DMS79 (cell line): ENCODE measurements at places on chromosomes 16 and 17.
A peak's percentile ranks its signal among the peaks of the same experiment; 100 is the strongest.

GRCh38 chr16:79369796-79370195 is 230.7 kb downstream of the MAF start:
- DNase-seq, result no peak

DNA sequence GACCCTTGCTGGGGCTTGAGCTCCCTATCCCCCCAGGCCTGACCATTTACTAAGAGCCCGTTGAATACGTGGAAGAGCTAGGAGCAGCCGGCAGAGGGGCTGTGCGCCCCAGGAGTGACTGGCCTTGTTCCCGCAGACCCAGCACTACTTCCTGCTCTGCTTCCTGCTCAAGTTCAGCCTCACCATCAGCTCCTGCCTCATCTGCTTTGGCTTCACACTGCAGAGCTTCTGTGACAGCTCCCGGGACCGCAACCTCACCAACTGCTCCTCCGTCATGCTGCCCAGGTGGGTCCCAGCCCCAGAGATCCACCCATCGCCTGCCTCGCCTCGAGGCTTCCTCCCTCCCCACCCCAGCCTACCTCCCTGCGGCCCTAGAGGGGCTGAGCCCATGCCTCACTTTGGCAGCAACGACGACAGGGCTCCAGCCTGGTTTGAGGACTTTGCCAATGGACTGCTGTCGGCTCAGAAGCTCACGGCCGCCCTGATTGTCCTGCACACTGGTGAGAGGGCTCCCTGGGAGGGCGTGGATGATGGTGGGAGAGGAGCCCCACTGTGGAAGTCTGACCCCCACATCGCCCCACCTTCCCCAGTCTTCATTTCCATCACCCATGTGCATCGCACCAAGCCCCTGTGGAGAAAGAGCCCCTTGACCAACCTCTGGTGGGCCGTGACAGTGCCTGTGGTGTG is 17.2 kb downstream of the CASKIN2 start:
- no peak for DNase-seq

GRCh38 chr16:88505405-88506082 is 52.5 kb downstream of the ZFPM1 start:
- peak; percentile 28 for DNase-seq

DNA sequence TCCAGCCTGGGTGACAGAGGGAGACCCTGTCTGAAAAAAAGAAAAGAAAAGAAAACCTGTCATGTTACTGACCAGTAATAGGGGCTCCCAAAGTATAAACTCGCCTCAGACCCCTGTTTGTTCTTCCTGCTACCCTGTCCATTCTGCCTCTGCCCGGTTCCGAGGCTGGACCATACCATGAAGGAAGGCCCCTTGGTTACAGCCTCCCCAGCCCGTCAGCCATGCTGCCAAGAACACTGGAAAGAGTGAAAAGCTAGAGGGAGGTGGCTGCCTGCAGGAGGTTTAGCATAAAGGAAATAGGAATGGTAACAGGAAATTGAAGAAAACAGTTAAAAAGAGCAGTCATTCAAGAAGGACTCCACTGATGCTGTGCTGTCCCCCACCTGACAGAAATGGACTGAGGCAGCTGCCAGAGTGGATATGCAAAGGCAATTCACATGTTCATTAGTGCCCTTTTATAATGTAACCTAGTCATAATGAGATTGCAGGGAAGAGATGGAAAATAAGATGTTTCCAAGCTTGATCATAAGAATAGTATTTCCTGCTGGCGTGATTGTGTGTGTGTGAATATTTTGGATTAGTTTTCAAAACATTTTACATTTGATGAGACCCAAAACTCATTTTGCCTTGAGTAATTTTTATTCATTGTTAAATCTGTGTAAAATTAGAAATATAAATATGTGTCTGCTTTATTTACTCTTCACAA is 102.6 kb downstream of the GOSR1 start:
- DNase-seq, result no peak

GRCh38 chr16:87725596-87726235 is 40.1 kb downstream of the KLHDC4 start:
- peak; percentile 9 for DNase-seq

DNA sequence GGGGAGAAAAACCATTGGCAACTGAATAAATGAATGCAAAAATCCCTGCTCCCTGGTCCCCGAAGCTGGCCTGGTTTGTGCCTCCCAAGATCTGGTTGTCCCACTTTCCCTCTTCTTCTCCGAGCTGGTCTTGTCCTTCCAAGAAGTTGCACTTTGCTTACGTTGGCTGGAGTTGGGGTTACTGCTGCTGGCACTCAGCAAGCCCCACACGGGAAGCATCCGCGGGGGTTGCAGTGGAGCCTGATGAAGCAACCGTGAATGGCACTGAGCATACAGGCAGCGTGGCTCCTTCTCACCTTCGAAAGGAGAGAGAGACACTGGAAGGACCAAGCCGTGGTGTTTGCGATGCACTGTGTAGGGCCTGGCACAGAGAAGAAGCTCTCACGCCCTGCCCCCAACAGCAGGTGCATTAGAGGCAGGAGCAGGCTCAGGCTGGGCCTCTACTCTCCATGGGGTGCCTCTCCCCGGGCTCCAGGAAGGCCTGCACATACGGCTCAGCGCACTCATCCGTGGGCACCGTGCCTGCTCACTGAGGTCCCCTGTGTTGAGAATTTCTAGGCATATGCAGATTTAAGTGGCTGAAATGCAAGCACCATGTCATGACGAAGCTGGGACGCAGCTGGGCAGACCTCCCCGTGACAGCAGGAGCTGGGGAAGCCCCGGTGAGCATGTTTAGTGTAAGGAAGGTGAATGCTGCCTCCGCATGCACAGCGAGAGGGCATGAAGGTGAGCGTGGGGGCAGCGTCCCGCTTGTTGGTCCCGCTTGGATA is 12.1 kb downstream of the CA5A start:
- peak; percentile 79 for DNase-seq

DNA sequence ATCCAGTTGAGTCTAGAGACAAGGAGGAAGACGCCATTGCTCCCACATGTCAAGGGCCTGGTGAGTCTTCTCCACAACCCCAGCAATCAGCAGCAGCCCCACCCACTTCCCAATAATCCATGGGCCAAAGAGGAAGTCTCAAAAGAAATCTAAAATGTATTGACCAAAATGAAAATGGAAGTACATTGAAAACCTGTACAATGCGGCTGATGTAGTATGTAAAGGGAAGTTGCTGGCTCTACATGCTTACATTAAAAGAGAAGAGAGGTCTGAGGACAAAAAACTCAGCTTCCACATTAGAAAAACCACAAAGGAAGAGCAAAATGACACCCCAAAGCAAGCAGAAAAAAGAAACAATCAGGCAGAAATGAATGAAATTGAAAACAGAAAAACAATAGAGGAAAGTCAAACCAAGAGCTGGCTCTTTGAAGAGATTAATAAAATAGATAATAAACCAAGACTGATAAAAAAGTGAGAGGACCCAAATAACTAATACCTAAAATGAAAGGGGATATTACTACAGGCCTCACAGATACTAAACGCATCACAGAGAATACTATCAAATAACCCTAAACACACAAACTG is 100.6 kb upstream of the METRNL start:
- no peak for DNase-seq

DNA sequence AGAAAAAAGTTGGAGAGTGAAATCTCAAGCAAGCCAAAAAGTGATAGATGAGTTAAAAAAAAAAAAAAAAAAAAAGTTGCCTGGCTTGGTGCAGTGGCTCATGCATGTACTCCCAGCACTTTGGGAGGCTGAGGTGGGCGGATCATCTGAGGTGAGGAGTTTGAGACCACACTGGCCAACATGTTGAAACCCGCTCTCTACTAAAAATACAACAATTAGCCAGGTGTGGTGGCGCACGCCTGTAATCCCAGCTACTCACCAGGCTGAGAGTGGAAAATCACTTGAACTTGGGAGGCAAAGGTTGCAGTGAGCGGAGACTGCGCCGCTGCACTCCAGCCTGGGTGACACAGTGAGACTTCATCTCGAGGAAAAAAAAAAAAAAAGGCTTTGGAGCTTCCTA is 668.8 kb downstream of the WWOX start:
- no peak for DNase-seq

GRCh38 chr16:27920391-27920891 is 143.1 kb downstream of the GSG1L start:
- DNase-seq, result peak; percentile 30

DNA sequence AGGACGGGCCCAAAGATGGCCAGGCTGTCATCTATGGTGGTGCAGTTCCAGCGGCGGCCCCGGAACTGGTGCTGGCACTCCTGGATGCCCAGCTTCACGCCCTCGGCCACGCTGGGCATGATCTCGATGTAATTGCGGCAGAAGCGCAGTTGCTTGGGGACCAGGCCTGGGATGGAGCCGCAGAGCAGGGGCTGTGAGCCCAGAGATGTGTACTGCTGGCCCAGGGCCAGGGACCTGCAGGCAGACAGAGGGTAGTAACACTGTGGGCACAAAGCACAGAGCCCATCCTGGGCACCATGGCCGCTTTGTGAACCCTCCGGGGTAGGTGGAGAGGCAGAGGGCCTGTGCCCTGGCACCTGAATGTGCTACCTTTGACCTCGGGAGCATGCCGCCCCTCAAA is 44.8 kb downstream of the WNT3 start:
- DNase-seq, result no peak

- no peak for DNase-seq
These were observed 151.3 kb downstream of the FOXL1 start for GRCh38 chr16:86729686-86730085.

DNA sequence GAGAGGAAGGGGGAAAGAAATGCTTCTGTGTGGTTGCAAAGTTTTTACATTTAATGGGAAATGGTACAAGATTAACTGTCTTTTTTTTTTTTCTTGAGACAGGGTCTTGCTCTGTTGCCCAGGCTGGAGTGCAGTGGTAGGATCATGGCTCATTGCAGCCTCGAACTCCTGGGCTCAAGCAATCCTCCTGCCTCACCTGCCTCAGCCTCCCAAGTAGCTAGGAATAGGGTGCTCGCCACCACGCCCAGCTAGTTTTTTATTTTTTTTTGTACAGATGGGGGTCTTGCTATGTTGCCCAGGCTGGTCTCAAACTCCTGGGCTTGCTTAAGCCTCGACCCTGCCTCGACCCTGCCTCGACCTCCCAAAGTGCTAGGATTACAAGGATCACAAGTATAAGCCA is 3.8 kb upstream of the ROGDI start:
- no peak for DNase-seq

DNA sequence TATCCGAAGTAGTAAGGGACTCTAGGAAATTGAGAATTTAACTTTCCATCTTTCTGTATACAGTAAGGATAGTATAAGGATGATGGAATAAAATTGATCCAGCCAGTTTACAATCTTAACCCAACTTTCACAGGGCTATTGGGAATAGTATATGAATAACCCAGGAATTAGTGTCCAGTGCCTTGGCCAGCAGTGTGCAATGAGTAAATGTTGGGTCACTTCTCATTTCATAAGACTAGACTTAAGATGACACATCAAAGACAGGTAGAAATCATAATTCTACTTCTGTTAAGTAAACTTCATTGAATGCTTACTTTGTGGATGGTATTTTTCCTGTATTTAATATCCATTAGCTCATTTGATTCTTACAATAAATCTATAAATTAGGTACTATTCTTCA is 949.6 kb upstream of the GOT2 start:
- no peak for DNase-seq

DNA sequence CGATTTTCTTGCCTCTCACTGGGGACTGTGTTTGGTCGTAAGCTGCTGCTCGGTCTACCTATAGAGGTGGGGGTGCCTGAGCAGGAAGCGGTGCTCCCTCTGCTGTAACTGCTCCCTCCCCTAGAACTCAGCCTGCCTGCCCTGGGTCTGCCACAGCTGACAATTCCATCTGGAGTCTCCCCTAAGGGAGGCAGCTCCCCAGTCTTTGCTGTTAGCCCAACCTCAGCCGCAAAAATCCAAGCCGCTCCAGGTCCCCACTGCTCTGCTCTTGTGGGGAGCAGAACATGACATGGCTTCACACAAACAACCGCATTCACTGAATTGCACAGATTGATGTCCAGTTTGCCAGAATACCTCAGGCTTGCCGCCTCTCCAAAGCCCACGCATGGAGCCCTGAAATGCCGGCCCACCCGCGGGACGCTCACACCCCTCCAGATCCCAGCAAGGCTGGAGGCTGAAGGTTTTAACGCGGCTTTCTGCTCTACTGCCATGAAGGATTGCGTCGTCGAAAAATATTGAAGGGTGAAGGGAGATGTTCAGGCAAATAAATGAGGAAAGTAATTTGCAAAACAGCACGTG is 221.5 kb upstream of the FOXF1 start:
- DNase-seq, result no peak

DNA sequence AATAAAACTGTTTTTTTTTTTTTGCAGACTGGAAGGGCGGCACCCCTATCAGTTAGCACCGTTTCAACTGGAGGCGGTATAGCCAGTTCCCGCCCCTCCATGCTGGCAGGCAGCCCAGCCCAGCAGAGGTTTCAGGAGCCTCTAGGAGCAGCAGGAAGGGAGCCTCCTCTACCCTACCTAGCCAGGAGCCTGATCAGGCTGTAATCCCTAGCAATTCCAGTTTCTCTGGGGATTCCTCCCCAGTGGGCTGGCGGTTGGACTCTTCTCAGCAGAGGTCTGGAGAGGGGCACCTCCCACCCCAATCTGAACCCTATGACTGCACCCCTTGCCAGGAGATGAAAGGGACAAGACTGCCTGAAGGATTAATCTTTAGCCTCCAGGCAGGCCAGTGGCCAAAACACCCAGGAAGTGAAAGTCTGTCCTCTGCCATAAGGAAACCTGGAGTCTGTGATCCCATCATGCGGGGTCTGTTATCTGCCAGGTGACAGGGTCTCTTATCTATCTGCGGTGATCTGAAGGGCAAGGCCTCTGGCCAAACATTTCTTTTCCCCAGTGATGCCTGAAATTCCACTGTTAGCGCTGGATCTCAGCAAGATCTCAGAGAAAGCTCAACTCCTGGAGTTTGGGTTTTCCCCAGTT is 4.9 kb upstream of the CDH1 start:
- DNase-seq, result no peak

- DNase-seq, result no peak
These were observed 3.8 kb upstream of the VAC14 start for GRCh38 chr16:70804734-70805169.

DNA sequence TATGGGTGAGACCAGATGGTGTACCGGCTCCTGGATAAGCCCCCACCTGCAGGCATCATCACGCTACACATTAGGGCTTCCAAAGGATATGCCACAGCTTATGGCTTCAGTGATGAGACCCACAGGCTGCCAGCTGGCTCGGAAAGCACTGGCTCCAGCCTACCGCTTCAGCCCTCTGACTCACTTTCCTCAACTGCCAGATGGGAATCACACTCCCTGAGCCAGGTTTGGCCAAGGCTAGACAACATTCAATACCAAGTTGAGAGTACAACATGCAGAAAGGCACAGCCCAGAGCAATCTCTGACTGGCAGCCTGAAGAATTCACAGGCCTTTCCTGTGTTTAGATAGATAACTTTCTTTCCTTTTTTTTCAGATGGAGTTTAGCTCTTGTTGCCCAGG is 10.3 kb downstream of the CENPV start:
- DNase-seq, result no peak
